Stimulated activated CD8-positive, alpha-beta memory T cell treated with anti-CD3 and anti-CD28 coated beads, Interleukin-2, amount 100 ng/mL, for 1 hour (primary cell): ENCODE measurements at places on chromosomes 11 and 22.
A peak's percentile ranks its signal among the peaks of the same experiment; 100 is the strongest.

DNA sequence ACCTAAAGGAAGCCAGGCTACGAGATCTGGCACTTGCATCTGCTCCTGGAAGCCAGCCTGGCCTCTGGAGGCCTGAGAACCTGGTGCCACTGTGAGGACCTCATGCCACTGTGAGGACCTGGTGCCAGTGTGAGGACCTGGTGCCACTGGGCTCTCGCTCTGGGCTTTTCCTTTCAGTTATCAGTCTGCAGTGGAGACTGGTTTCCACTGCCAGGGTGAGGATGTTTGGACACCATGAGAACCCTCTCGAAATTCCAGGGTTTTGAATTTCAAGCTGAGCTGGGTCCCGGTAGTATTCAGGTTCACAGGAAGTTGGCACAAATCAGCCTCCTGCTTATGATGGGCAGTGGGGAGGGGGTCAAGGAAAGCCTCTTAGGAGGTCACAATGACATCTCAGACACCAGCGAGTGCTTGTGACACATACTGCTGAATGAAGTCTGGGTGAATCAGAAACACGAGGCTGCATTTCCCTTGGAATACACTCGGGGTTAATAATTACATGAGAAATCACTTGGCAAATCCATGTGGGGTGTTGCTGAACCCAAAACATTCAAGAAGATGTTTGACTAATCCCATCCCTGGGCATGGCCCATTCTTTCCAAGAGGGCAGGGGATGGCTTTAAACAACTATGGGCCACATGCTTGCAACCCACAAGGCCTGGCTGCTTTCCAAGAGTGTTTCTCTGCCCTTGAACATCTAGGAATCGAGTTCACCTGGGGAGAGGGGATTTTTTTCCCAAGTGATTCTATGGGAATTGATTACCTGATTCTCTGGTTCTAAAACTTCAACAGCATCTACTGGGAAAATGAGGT, 60.2 kb downstream of the LINC01488 start:
- DNase-seq, result no peak

DNA sequence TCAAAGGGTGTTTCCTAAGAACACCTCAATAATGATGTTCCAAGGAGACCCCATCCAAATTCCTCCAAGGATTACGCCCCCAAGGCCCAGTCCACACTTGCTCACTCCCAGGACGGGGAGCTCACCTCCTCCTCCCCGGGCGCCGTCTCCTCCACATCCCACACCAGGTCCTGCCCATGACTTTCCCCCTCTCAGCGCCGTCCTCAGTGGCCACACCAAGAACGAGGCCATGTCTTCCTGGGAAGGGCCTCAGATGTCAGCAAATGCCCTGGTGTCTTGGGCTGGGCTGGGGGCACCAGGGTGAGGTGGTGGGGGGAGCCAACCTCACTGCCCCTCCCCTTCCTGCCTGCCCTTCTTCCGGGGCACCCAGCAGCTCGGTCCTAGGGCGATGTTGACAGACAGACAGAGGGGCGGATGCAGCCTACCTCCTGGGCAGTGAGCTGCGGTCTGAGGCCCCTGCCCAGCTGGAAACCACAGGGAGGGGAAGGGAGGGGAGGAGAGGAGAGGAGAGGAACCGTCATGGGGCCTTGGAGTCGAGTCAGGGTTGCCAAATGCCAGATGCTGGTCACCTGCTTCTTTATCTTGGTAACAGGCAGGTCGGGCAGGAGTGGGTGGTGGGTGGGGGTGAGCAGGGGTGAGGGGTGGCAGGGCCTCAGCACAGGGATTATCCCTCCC, at the start of the genes C11orf21 and TSPAN32:
Gene C11orf21, minus strand, starts transcription at position 288 of the 675 bp plus-strand sequence. Its CDS starts 110 bp downstream, at position 178.
Gene TSPAN32, plus strand, starts transcription at position 383 of the 675 bp plus-strand sequence. Its CDS starts 137 bp downstream, at position 520.
- no peak for DNase-seq

GRCh38 chr11:15880291-15880690, 476.1 kb downstream of the SOX6 start:
- no peak for DNase-seq

DNA sequence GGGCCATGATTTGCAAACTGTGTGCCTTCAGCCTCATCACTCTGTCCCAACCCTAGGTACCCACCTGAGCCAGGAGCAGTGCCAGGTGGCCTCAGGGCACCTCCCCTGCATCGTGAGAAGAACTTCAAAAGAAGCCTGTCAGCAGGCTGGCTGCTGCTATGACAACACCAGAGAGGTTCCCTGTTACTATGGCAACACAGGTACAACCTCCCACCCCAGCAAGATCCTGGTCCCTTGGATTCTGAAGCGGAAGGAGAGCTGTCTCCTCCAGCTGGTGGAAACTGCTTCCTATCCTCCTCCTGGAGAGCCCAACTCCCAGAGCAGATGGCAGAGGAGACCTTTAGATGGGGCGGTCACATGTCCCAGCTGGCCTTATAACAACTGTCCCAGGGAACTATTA, 2.9 kb downstream of the ZP1 start:
- DNase-seq, result no peak

DNA sequence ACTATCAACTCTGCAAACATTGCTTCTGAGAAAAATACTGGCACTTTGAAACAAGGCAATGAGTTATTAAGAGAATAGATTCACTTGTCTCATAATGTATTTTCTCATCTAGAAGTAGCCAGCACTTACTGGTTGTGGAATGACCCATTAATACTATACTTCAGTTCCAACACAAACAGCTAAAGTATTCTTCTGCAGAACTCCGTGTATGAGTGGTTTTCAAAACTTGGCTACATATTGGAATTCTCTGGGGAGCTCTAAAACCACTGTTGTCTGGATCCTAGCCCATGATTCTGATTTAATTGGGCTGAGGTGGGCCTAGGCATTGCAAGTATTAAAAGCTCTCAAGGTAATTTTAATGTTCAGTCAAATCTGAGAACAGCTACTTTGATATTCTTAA, 1416.4 kb upstream of the RAG2 start:
- DNase-seq, result no peak

- no peak for DNase-seq
These were observed 57.5 kb upstream of the DDI1 start for GRCh38 chr11:103978616-103979595.

GRCh38 chr22:20761536-20761935, 12.4 kb upstream of the SERPIND1 start:
- no peak for DNase-seq

DNA sequence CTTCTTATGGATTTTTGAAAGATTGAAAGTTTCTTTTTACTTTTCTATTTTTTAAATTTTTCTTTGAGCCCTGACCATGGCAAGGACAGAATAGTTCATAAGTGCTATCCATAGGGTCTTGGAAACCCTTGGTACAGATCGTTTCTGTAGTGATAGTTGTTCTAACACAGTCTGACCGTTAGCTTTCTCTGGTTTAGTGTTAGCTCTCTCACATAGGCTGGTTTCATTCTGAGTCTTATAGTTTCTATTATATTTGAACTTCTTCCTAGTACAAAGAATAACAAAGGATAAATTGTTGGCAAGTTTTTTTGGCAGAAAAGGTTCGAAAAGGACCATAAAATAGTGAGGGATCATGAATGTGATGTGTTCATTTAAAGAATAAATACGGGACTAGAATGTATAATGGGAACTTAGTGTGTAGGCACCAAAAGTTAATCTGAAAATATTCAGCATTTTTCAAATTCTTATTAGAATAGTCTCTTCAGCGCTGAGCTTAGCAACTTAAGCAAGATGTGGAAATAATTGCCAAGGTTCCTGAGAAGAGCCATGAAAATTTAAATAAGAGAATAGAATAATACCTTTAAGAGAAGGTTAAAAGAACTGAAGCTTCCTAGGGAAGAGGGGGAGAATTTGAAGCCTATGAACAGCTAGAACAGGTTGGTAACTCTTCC, 24.1 kb downstream of the FDX1 start:
- no peak for DNase-seq

GRCh38 chr11:64387916-64388315, 29.0 kb downstream of the RPS6KA4 start:
- DNase-seq, result no peak

DNA sequence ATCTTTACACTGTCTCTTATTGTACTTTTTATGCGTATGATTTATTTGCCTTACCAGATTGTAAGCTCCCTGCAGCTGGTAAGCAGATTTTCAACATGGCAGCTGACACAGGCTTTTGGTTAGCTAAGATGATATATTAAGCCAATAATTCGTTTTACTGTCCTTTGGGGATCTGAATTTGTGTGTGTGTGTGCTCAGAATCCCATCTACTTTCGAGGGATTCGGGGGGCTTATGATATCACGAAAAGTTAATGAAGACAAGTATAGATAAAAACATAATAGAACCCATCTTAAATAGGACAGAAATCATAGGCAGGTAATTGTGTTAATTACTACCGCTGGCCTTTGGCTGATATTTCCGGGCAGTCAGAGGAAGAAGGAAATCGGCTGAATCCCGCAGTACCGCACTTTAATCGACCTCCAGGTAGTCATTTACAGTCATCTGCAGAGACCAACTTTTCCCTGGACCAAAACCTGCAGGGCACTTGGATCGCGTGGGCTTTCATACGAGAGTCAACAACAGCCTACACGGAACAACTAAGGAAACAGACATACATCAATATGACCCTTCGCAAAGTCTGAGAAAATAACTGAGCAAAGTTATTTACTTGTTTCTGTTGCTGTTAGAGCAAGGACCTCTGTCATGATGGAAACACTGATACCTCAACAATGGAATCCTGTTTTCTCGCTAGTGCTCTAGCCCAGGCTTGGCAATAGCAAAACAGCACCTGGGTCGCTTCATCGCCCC, 802 bp downstream of the KBTBD3 start:
- DNase-seq, result no peak

- no peak for DNase-seq
These were observed 98.2 kb downstream of the SLC1A2 start for GRCh38 chr11:35321111-35321510.

GRCh38 chr11:111676878-111677585, 74.8 kb downstream of the SIK2 start:
- no peak for DNase-seq

DNA sequence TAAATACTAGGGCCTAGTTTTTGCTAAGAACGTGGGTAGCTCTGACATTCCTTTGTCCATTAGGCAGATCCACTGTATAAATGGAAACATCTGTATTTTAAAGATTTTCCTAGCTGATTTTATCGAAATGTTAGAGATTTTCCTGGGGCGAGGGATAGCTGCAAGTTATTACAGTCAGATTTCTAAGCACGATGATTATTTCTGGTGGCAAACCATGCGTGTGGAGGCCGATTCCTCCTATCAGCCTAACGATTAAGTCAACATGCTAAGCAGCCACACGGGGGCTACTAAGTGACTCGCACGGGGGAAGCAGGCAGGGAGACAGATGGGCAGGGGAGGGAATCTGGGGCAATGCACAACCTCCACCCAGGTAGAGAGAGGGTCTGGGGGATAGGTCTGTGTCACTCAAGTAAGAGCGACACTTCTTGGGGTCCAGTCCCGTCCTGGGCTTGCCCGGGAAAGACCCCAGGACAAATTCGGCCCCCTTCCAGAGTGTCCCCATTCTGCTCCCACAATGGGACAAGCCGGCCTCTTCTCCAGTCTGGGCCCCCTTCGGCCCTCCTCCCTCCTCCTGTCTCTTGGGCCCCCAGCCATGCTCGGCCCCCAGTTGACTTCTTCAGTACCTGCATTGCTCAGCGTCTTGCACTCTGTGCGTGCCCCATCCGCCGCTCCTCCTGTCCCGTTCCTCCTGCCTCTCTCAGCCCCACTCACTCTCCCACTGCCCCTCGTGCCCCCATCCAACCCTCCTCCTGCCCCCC, 571 bp downstream of the C11orf24 start:
- DNase-seq, result peak; percentile 24

DNA sequence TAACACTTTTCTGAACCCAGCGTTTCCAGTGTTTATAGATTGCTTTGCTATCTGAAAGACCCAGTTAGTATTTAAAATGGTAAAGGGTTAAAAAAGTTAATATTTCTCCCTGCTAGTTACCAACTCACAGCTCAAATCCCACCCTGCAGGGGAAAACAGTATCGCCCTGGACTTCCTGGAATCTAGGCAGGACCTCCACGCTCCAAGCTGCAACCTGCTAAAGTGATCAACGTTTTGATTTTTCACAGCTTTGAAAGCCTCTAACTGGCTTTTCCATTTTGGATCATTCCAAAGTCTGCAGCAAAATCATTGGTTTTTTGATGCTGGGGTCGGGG, 4.6 kb downstream of the FZD4 start:
- no peak for DNase-seq

DNA sequence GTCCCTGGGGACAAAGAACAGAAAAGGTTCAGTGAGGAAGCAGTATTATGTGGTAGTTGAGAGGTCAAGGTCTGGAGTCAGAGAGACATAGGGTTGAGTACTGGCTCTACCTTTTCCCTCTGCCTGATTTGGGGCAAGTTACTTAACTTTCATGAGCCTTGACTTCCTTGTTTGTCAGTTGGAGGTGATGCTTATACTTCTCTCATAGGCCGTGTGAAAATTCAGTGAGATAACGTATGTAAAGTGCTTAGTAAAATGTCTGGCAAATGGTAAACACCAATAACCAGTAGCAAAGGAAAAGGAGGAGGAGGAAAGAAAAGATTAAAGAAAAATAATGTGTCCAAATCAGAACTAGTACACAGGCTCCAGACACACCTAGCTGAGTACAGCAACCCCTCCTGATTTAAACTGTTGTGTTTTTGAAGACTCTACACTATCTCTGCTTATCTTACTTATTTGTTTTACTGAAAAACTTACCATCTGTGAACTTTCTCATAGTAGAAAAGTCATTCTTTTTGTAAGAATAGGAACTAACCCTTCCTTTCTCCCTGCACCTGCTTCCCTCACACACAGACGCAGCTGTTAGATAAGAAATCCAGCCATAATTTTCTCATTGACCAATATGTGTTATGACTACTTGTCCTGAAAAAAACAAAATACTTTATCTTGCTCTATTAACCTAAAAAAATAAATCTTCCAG, 126.9 kb downstream of the CD44 start:
- no peak for DNase-seq

DNA sequence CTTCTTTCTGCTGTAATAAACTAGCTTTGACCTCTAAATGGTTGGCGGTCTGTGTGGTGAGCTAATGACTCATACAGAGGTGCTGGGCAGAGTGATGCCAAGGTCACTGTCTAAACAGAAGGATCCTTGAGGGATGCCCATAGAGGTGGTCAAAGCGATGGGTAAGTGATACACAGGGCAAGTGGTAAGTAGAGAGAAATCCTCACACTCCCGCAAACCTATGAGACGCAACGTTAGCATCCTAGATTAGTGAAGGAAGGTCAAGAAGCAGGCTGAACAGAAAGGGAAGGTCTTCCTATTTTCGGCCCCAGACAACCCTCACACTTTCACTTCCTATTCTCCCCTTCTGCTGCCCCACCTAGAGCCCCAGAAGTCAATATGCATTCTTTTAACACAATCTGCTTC, 65.6 kb upstream of the SESN3 start:
- DNase-seq, result no peak
